Fibroblast of skin of left quadriceps (primary cell): ENCODE measurements at places on chromosomes 3 and 15.

- DNase-seq = peak; percentile 25
Measured at GRCh38 chr15:37289109-37289765, 188.9 kb upstream of the MEIS2 start.

GRCh38 chr15:89112341-89112971 is 24.2 kb downstream of the ABHD2 start:
- no peak for DNase-seq

- DNase-seq = no peak
Measured at GRCh38 chr3:52372822-52373504, 56.8 kb downstream of the DNAH1 start.

DNA sequence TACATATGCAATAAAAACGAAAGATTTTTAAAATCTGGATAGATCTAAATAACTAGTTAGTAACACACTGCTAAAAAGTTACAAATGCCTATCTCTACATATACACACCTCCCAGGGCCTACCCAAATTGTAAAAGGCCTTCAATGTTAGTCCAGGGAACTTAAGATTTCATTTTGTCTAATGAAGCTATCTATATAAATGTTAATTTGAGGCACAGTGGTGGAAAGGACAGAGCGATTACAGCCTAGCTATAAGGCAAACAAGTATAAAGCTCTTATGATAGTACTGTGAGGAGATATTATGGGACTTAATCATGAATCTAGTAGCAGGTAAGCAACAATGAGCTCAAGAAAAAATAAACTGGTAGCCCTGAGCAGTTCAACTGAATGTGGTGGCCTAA is 101.7 kb downstream of the STAG1 start:
- DNase-seq = no peak

DNA sequence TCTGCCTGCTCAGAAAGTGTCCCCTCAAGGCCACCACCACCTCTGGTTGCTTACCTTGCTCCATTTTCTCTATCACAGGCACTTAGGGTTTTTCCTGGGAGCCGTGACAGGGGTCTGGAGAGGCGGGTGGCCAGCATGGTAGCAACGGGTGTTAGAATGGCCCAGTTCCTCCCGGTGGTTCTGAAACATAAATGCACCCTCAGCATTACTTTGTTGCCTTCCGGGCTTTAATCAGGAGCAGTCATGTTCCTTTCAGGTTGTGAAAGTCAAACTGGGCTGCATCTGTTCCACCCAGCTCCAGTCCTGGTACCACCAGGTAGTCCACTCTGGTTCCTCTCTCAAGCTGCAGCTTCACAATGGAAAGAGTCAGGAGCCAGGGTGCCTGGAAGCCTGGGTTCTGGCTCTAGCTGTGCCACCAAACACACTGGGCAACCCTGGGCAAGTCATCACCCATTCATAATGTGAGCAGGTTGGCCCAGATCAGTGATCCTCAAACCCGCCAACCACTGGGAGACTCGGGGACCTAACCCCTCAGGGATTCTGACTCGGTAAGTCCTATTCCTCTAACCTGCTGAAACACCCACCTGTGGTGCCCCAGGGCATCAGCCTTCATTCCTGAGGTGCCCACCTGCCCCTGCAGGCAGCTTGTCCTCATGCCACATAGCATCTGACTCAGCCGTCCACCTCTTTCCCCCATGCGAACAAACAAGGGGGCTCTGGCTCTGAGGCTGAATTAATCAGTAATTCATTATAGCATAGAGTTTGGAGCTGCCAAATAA is 9.3 kb downstream of the BDH1 start:
- DNase-seq = no peak

GRCh38 chr3:105906836-105907235 is 38.0 kb upstream of the CBLB start:
- DNase-seq = peak; percentile 67

DNA sequence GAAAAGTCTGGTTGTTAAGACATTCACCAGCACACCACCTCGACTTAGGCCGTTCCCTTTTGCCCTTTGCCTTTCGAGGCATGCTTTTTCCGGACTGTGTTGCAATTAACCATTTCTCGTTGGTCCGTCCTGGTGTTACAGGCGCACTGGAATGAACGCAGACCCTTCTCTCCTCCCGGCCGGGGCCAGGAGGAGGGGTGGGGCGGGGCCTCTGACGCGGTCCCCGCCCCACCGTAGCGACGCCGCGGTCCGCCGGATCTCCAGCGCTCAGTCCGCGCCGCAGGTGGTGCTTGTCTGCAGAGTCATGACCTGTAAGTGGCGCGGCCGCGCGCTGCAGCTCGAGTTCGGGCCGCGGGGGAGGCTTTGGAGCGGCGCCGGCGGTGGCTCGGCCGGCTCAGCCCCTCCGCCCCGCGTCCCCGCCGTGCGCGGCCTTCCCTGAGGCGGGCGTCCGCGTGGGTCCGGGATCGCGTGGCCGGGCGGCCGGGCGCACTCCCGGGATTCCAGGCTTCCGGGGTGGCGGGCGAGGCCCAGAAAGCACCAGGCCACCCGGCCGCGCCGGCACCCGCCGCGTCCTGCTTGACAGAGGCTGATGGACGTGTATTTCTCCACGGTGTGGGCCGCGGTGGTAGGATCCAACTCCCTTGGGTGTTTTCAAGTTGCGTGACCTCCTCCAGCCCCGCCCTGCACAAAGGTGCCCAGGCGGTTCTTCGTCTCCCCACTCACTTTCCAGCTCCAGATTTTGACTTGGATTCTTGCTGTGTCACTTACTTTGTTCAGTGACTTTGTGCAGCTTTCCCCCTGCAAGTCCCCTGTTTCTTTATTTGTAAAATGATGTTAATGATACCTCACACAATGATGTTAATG is at the start of gene NIT2:
Gene NIT2, plus strand, starts transcription at position 270 of the 864 bp plus-strand sequence. Its CDS starts 35 bp downstream, at position 305.
- DNase-seq = peak; percentile 16

- DNase-seq = peak; percentile 51
Measured at GRCh38 chr3:125119752-125120378, 64.1 kb upstream of the HEG1 start.

- no peak for DNase-seq
Measured at GRCh38 chr3:149941186-149941585, 29.5 kb downstream of the PFN2 start.

GRCh38 chr15:99042892-99043291 is 35.3 kb upstream of the PGPEP1L start:
- DNase-seq = no peak

- DNase-seq = no peak
Measured at GRCh38 chr3:14522129-14522691, 17.9 kb downstream of the GRIP2 start.

- DNase-seq = peak; percentile 54
Measured at GRCh38 chr3:47096959-47097358, 67.0 kb downstream of the SETD2 start.

DNA sequence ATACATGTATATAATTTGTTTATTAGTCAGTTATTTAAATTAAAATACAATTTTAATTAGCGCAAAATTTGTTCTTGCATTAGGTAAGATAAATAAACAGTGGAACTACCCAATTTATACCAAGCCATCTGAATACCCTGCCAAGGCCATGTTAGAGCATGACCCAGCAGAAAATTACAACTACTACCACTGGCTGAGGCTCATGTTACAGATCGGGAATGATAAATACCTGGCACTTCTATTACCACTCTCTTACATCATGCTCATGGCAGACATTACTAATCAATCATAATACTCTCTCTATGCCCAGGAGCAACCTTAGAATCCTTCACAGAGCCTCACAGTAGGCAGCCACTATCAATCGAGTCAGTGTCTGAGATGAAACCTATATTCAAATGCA is 21.2 kb upstream of the LMOD3 start:
- no peak for DNase-seq

DNA sequence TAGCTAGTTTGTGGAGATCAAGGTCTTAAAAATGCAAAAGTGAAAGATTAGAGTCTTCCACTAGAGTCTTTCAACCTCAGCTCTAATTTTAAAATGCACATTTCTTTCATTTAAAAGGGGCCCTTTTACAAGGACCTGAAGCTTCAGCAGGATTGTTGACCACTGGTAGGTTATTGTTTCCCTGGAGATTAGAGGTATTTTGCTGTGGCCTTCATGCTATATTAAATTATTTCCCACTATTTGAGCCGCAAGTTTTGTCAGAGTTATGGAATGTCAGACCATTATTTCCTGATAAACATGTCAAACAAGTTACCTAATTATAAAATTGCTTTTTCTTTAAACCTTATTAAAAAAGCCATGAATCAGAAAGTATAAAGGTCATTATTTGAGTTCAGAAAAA is 103.1 kb upstream of the CCNL1 start:
- DNase-seq = no peak

DNA sequence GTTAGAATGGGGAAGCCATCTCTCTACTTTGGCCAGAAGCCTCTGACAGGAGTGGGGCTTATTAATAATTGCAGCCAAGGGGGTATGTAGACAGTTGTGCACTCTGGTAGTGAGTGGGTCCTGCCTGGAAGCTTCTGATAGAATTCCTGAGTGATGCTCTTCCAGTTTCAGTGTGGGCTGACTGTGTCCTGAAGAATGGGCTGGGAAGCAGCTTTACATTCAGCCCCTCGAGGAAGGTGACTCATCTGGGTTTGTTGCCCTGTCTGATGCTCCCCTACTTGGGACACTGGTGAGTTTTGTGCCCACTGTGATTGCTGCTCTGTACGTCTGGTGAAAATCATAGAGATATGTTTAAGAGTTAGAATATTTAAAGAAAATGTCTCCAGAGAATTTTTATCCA is 444.7 kb upstream of the RBMS3 start:
- no peak for DNase-seq

DNA sequence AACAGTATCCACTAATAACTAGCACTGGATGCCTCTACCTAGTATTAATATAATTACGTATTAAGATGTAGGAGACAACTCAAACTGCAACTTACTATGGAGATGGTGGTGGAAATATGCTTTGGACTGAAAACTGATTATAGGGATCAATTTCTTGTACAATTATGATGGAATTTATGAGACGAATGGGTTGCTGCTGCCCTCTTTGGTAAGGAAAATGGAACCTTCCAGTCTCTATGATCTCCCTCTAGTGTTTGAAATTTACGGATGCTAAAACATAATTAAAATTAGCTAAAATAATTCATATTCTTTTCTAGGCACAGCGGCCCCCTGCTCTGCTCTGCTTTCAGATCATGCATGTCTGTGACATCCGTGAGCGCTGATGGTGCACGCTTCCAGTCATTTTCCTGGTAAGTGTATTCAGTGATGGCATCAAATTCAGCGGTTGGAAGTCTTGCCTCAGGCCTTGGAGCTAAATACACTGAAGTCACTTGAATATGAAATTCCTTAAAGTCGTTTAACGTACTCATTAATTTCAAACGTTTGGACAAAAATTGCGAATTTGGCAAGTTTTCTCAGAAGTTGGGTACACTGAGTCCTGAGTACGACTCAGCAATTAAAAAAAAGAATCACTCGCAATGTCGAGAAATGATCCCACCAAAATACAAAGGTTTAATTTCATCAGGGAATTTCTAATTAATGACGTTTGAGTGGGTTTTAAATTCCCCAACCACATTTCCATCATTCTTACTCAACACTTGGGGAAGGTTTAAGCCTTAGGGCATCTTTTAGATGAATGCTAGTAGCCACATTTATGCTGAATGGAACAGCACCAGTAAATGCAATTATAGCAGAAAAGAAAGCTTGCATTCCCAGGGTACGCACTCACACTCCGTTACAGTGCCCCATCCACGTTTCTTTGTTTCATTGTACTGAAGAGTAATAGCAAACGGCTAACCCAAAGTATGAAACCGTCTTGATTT is 132.6 kb downstream of the NR2F2 start:
- no peak for DNase-seq

DNA sequence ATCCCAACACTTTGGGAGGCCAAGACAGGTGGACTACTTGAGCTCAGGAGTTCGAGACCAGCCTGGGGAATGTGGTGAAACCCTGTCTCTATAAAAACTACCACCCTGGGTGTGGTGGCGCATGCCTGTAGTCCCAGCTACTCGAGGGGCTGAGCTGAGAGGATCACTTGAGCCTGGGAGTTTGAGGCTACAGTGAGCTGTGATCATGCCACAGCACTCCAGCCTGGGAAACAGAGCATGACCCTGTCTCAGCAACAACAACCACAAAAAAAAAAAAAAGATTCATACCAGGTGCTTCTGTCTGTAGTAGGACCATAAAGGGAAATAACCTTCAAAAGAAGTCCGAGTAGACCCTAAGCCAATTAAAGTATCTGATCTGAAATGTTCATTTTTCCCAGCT is 94.5 kb downstream of the SERPINI1 start:
- DNase-seq = no peak

DNA sequence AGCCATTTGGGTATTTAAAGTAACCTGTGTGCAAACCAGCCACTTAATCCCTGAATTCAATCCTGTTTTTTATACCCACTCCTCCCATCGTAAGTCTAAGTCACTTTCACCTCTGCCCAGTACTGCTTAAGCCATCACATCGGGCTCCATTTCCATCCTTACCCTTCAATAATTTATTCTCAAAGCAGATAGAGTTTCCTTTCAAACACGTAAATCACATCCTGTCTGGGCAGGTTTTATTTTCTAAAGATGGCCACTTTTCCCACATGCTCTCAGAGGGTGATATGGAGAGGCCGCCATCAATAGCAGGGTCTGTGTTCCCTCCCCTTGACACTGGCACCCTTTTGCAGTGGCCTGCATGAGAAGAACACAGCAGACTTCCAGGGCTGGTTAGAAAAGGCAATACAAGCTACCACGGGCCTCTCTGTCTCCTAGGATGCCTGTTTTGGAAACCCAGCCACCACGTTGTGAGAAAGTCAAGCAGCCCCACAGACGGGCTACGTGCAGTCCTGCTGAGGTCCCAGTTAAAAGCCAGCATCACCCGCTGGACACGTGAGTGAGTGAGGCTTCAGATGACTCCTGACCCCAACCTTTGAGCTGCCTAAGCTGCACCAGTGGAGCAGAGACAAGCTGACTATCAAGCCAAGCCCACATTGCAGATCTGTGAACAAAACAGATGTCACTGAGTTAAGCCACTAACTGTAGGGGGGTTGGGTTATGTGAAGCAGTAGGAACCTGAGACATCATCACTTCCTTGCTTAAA is 241.8 kb upstream of the SLCO3A1 start:
- DNase-seq = no peak

DNA sequence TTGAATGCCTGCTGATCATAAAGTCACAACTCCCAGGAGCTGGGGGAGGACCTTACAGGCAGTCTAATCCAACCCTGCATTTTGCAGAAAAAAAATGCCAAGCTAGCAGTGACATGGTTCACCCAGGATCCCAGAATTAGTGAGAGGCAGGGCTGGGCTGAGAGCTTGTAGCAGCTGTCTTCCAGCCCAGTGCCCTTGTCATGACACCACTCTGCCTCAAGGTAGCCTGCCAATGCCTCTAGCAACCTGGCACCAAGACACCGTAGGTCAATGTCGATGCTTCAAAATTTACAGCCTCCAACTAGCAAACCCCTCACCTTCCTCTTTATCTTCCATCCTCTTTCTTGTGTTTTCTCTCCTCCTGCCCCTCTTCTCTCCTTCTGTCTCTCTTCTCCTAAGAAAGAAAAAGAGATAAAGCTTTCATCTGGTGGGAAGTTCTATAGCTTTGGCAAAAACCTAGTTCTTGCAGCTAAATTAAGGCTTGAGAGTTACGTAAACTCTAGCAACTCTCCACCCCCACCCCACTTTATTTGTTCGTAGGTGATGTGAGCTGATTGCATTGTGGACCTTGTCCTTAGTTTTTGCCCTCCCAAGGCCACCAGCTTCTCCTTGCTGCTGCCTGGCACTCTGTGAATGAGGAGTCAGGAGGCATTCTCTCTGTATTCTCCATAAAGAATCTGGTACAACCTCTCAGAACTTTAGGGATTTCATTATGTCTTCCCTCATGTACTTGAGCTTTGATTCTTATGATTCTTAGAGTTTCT is 18.3 kb upstream of the BFSP2 start:
- no peak for DNase-seq
